ENCODE measurements at places on chromosomes 7 and 10.

- DNase-seq = no peak
Measured at GRCh38 chr10:35896001-35896400, 253.9 kb upstream of the FZD8 start.

DNA sequence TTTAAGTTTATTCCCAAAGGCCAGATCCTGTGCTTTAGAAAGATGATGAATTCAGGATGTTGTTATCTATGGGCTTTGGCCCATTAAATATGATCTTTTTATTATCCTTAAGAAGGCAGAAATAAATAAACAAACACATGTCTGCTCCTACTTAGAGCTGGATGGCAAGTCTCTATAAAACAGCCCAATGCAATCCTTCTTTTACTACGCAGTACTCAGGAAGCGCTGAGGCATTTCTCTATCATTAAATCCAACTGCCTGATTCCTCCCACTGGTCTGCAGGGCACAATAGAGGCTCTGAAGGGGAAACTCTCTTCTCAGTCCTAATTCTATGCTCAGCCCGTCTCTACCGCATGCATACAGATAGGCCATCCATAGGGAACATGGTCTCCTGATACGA lies 144.5 kb upstream of the TMEM72 start:
- DNase-seq = no peak

DNA sequence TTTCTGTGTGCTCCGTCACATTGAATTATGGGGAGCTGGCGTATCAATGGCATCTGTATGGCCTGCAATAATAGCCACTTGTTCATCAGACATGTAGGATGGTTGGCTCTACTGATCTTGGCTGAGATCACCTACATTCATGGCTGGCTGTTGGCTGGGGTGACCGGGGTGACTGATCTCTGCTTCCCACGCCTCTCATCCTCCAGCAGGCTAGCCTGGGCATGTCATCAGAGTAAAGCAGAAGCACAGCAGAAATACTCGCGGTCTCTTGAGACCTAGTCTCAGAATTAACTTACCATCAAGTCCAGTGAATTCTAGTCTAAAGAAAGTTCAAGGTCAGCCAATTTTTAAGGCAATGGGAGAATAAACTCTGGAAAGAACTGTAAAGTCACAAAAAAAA lies 257.7 kb upstream of the GLI3 start:
- DNase-seq = no peak

- no peak for DNase-seq
Measured at GRCh38 chr7:147904219-147904576, 686.4 kb upstream of the C7orf33 start.

DNA sequence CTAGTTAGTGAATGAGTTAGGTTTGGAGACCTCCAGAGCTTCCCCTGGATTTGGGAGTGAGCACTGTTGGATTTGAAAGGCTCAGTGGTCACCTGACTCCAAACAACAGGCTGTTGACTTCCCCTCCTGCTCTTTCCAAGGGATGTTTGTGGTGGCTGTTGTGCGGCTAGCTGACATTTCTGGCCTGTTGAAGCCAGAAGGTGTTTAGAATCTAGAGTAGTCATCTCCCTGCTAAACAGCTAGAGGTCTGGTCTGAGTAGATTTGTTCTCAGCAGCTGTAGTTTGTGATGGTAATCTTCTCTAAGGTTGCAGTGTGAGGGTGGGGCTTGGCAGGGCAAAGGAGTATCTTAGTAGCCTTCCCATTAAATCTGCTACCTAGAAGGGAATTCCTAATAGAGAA lies 30.1 kb downstream of the BPGM start:
- DNase-seq = no peak

- no peak for DNase-seq
Measured at GRCh38 chr10:69944761-69945160, 107.9 kb upstream of the MACROH2A2 start.

- no peak for DNase-seq
Measured at GRCh38 chr10:63294781-63295180, 161.7 kb downstream of the NRBF2 start.

- peak; percentile 14 for DNase-seq
Measured at GRCh38 chr10:129888784-129889616, 75.1 kb downstream of the EBF3 start.

- no peak for DNase-seq
Measured at GRCh38 chr7:134820778-134821177, 41.3 kb downstream of the CALD1 start.
